ENCODE measurements at places on chromosomes 13 and 19.

DNA sequence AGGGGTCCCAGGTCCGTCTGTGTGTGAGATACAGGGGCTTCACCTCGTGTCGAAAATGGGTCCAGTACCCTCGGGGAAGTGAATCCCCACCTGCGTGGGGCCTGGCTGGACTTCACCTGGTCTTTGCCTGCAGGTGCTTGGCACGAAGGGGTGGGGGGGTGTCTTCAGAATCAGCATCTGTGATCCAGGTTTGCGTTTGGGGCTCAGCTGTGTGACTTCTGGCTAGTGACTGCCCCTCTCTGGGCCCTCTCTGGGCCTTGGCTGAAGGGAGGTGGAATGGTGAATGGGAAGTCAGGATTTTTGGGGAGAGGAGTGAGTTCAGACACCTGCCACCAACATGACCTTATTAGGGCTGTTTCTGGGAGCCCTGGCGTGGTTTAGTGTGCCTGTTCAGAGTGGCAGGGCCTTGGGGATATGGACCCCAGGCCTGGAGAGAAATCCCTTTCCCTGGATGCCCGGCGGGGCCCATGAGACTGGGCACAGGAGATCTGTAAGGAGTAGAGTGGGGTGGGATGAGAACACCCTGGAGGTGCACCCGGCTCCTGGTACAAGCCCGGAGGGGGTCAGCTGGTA is 2.7 kb downstream of the CELF5 start:
- no peak for DNase-seq

GRCh38 chr13:39766464-39767158 is 111.1 kb downstream of the COG6 start:
- no peak for DNase-seq

GRCh38 chr19:38506723-38507550 is 73.4 kb downstream of the RYR1 start:
- peak; percentile 92 for DNase-seq

GRCh38 chr19:33216198-33216830 is 9.3 kb downstream of the SLC7A10 start:
- DNase-seq: no peak

DNA sequence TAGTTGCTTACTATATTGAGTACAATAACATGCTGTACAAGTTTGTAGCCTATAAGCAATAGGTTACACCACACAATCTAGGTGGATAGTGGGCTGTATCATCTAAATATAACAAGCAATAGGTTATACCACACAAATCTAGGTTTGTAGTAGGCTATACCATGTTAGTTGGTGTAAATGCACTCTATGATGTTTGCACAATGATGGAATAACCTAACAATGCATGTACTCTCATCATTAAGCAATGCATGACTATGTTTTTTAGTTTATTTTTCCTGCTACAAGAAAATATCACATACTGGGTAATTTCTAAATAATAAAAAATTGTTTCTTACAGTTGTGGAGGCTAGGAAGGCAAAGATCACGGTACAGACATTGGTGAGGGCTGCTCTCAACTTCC is 262.5 kb downstream of the SLITRK6 start:
- no peak for DNase-seq

- DNase-seq: no peak
Measured at GRCh38 chr19:11673608-11674041, 65.1 kb downstream of the ZNF823 start.

DNA sequence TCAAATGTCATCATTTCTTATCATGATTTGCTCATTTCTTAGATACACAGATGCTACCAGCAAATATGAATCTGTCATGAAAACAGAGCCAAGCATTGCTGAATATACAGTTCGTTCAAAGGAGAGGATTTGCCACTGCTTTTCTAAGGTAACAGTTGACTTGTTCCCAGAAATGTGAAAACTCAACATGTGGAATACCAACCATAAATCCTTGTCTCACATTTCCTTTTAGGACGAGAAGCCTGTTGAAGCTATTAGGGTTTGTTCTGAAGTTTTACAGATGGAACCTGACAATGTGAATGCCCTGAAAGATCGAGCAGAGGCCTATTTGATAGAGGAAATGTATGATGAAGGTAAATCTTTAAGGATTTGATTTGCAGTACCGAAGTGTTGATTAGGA is 86.7 kb downstream of the DNAJC3 start:
- no peak for DNase-seq

DNA sequence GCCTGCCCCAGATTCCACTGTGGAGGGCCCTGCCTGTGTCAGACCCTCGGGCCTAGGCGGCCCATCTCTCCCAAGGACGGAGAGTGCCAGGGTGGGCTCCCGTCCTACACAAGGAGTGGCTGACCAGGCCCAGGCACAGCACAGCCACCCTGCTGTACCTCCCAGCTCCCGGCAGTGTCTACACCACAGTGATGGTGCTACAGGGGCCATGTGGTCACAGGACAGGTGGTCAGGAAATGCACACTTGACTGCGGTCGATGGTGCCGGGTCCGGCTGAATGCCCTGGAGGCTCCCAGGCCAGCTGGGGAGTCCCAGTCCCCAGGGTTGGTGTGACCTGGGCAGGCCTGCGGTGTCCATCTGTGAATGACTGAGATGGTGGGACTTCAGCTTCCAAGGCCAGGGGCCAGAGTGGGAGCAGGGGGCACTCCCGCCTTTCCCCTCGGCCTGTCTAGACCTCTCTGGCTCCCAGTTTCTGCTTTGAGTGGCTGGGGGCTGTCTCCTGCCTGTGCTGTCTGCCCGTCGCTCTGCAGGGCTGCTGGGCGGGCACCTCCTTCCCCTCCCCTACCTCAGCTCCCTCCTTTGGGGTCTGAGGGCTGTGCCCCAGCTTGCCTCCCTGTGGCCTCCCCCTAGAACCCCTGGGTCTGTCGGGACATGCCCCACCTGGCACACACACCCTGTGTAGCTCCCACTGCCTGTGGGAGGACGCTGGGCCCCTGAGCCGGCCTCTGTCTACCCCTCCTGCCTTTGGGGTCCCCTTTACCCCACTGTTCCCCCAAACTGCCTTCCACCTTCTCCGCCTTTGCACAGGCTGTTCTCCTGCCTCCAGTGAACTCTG is 12.5 kb downstream of the DDA1 start:
- no peak for DNase-seq

DNA sequence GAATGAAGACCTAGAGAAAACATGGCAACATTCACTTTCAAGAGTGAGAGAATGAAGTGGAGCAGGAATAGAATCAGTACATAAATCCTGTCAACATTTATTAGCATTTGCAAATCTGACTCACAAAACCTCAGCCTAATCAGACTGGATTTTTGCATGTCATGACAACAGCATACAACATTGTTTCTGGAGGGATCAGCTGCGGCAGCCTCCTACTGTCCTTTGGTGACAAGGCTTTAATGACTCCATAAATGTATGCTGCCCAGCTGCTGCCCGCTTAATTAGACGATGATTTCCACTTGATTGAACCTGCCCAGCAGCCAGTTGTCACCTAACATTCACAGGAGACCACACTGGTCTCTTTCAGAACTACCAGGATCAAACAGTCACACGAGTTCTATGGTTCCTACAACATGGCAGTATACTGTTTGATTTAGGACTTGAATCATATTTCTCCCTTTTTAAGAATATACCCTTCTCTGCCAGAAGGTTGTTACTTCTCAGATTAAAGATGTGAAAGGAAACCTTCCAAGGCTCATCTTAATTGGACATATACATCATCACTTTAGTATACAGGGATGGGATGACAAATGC is 9.3 kb downstream of the EBPL start:
- no peak for DNase-seq

- DNase-seq: no peak
Measured at GRCh38 chr13:32538143-32538620, 413 bp downstream of the N4BP2L2 start.

- no peak for DNase-seq
Measured at GRCh38 chr19:33705090-33705847, 83.5 kb downstream of the CHST8 start.

- DNase-seq: peak; percentile 62
Measured at GRCh38 chr19:6362351-6362801, 1.0 kb downstream of the CLPP start.

- no peak for DNase-seq
Measured at GRCh38 chr13:39538816-39539790, 63.9 kb downstream of the LHFPL6 start.

GRCh38 chr13:44573071-44573470 is 3.1 kb downstream of the TSC22D1 start:
- no peak for DNase-seq
